ENCODE measurements at places on chromosomes 2 and 18.

DNA sequence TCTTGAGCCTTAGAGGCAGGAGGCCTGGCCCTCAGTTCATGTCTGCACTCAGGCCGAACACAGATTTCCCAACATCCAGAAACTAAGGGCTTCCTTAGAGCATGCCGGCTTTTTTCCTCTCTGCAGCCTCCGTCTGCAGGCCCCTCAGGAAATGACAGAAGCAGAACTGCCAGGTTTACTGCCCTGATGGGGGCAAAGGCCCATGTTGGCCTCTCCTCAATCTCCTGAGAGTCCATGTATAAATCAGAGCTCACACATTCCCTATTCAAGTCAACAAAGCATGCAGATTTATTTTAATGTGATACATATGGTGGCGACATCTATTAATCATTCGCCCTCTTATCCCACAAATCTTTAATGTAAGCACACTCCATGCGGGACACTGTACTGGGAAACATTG, 475.6 kb upstream of the HS6ST1 start:
- no peak for DNase-seq

- no peak for DNase-seq
Measured at GRCh38 chr2:158795195-158795924, at the start of gene DAPL1. DAPL1 (plus strand) TSS chr2:158795317; CDS start chr2:158795373, 56 bp downstream.

DNA sequence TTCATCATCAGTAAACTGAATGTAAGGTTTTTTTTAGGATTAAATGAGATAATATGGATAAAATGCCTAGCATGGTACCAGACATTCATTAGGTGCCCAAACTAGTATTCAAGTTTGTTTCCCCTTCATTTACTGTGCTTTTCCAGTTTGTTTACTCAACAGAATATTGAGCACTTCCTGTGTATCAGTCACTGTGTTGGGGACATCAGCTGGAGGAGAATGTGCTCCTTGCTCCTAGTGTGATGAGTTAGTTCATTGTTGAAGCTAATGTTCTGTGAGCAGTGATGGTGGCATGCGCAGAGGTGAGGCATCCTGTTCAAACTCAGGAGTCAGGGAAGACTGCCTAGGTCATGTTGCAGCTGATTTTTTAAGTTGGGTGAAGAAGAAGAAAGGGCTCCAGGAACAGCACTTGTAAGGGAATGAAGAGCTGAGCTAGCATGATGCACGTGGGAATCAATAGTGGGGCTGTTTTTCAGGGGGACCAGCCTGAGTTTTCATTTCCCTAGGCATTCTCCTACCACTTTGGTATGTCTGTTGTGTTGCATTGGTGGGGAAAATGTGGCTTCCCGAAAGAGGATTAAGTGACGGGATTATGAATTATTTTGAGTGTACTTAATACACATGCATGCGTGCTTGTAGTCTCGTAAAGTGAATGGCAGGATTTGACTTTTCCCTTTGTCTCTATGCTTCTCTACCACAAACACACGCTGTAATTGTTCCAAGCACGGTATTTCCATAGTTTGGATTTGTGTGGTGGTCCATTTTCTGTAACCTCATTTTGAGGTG, 23.7 kb downstream of the TTLL4 start:
- DNase-seq: no peak

- DNase-seq: no peak
Measured at GRCh38 chr18:3468833-3469232, 18.9 kb downstream of the TGIF1 start.

- DNase-seq: peak; percentile 6
Measured at GRCh38 chr2:169361706-169362117, 622 bp downstream of the LRP2 start.

- no peak for DNase-seq
Measured at GRCh38 chr2:8977758-8978157, 25.7 kb downstream of the MBOAT2 start.

- DNase-seq: no peak
Measured at GRCh38 chr2:106869512-106870275, 16.3 kb downstream of the ST6GAL2 start.

DNA sequence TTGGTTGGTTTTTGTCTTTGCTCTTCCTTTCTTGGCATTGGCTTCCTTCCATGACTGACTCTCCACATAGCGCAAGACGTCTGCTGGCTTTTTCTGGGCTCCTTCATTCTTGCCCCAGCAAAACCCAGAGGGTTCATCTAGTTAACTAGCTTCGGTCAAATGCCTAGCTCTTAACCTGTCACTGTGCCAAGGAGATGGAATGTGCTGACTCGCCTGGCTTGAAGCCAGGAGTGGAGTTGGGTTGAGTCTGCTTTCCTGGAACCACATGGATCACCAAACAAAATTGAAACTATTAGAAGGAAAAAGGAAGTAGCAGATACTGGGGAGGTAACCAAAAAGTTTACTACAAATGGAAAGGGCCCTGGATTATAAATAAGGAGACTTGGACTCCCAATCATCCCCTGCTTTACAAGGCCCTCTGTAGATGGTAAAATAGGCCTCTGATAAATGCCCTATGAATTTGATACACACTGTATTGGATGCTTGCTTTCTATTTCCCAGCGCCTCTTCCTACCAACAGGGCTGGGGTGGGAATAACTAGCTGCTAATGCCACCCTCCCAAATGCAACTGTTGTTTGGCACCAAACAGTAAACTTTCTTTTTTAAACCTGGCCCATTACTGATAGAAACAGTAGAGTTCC, 11.3 kb downstream of the MALT1 start:
- peak; percentile 93 for DNase-seq

Data from choroid plexus epithelial cell (primary cell).